ENCODE measurements at places on chromosomes 4 and X. TPM values are rescaled to one million over a fixed set of nuclear protein-coding genes. Genes with fewer than 3 reads are reported as not detected.

SSX1 gene
- total RNA-seq, result not detected

GRCh38 chrX:87299563-87300160 is 217.9 kb upstream of the KLHL4 start:
- DNase-seq, result peak; percentile 53

ZNF595 gene
- 14.4 TPM for total RNA-seq

TLR7 gene
- total RNA-seq, result 3.5 TPM

PCDH11X gene
- 0.40 TPM for total RNA-seq

GRCh38 chr4:142528433-142528832 is 317.7 kb downstream of the INPP4B start:
- DNase-seq, result no peak

FGB gene
- 1.8 TPM for total RNA-seq

DNA sequence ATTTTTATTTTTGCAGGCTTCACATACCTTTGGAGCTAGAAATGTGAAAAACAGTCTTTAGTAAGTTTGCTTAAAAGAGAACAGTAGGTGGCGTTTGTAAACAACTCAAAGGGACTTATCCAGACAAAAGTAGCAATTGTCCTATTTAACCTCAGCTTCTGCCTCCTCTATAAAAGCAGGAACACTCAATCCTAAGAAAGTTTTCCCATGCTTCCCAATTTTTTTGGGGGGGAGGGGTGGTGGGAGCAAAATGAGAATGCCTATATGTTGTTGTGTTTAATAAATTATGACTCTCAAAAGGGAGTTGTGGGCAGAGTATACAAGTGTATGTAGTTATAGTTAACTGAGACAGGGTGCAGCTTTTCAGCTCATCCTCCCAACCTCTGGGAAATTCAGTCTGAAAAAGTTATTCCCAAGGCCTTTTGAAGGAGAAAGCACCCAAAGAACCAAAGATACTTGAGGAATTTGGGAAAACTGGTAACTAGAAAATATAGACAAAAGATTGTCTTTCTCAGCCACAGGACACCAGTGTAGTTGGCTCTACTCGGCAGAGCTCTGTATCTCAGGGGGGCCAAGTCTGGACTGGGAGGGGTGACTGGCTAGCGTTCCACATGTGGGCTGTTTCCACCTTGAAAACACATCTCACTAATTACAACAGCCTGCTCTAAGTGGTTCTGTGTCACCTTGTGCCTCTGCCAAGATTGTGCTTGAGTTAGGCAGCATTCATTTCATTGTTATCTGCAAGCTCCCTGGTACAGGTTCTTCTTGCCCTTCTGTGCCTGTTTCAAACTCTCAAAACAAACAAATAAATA is 2.8 kb downstream of the SFRP2 start:
- DNase-seq, result peak; percentile 59

DNA sequence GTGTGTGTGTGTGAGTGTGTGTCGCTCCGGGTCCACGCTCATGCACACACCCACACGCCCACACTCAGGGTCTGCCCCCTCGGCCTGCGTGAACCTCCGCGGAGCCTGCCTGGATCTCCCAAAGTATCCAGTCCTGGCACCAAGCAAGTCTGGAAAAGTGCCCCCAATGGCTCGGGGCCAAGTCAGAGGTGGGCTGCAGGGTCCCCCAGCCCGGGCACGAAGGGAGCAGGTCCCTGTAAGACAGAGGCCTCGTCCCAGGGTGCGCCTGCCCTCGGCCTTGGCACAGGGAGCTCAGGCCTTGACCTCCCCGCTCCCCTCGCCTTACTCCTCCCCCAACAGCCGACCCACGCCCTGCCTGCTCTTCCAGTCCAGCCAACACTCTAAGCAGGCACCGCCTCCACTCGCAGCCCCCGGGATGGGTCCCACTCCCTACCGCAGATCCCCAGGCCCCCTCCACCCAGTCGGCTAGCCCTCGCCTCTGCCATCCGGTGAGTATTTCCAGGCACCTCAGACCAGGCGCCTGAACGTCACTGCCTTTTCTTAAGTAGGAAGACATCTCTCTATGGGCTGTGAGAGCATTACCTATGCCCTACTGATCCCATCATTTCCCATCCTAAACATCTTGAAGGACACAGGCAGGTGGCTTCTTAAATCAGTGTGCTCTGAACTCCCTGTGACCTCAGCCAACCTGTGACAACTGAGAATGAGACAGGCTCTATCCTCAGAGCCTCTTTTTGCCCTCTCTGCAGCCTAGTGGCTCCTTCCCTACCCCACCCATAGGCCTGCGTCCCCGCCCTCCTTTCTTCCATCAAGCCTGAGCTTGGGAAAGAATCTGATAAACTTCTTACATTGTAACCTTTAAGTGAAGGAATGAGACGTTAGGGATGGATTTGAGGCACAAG is 704 bp downstream of the FAM114A1 start:
- DNase-seq, result peak; percentile 54

CXCL13 gene
- total RNA-seq, result not detected

CTAG1B gene
- total RNA-seq, result not detected

DNA sequence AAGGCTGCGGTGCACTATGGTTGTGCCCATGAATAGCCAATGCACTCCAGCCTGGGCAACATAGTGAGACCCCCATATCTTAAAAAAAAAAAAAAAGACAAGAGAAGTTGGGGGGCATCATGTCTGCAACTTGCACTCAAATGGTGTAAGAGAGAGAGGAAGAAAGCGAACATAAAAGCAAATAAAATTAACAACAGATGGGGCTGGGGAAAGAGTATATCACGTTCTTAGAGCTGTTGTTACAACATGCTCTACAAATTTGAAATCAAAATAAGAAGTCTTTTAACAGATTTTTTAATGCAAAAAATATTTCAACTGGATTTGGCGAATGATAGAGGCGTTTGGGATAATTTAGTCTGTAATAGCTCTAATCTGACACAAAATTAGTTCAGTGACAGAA is 144.9 kb downstream of the FNIP2 start:
- no peak for DNase-seq

ABCE1 gene
- 50.5 TPM for total RNA-seq

DNA sequence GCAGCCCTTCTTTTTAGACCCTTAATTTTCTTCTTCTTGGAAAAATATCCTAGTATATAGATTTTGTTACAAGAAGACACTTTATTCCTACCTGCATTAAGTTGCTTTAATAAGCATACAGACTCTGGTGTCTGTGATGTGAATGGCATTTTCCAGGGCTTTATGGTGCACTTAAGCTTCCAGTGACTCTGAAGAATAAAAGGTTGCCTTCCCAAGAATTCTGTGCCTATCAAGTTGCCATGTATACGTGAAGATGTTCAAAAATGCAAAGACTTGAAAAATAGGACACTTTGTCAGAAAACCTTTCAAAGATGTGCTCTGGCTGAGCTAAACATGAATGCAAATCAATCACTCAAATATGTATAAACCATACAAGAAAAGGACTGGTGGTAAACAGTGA is 110.9 kb downstream of the RS1 start:
- no peak for DNase-seq

DGKK gene
- 0.03 TPM for total RNA-seq

GRCh38 chr4:82905205-82905604 is 4.7 kb downstream of the THAP9 start:
- no peak for DNase-seq

Data from lung (tissue), 17 donors.